Stimulated activated CD8-positive, alpha-beta memory T cell treated with anti-CD3 and anti-CD28 coated beads, Interleukin-12 subunit alpha, Interleukin-12 subunit beta, amount 100 ng/mL, for 1 hour (primary cell): ENCODE measurements at places on chromosomes 7 and 10.

DNA sequence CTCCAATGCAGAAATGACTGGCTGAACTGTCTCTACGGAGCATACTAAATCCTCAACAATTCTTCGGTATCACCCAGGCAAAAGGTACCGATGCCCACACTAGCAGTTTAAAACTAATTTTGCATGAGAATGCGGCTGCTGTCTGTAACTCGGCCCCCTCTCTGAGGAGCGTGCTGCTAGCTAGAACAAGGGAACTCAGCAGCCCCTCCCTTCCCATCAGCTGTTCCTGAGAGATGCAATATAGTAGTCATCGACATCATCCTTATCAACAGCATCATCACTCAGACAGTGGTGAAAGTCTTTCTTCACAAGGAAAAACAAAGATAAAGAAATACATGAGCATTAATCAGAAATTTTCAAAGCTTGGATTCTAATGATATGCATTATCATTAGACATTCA, 189.1 kb upstream of the FRMD4A start:
- no peak for DNase-seq

GRCh38 chr7:36490419-36490830, 100.8 kb downstream of the ANLN start:
- no peak for DNase-seq

DNA sequence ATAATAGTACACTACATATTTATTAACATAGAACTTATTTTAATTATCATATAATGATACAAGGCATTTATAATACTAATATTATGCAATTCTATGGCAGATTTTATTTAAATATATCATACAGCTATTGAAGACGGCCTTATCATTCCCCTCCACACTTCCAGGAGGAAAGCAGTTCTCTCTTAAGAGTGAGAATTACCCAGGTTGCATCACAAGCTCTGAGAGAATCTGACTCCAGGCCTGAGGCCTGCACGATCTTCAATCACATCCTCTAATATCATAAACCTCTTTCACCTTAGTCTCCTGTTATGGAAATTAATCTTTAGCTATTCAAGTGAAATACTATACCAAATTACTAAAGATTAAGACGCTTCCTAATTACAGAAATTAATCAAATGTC, 564.4 kb downstream of the PARD3 start:
- no peak for DNase-seq

DNA sequence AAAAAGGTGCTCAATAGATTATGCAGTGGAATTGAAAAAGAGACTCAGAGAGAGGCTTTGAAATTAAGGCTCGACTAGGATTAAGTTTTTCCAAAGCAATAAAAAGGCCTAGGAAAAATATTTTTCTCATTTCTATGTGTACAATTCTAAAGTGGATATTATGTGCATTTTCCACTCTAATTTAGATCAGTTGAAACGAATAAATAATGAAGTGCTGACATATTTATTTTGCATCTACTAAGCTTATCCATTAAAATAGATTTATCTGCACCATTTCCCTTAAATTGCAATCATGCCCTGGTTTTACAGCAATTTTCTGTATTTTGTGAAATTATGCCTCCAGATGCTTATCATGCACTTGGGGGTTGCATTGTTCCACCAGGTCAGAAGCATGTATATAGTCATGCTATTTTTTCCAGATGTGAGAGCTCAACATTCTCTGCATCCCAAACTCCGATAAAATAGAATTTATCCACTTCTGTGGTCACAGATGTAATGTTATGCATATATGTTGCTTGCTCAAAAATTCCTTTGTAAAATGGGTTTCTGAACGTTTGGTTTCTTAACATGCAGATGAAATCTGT, 18.3 kb downstream of the FIGNL1 start:
- DNase-seq: no peak

DNA sequence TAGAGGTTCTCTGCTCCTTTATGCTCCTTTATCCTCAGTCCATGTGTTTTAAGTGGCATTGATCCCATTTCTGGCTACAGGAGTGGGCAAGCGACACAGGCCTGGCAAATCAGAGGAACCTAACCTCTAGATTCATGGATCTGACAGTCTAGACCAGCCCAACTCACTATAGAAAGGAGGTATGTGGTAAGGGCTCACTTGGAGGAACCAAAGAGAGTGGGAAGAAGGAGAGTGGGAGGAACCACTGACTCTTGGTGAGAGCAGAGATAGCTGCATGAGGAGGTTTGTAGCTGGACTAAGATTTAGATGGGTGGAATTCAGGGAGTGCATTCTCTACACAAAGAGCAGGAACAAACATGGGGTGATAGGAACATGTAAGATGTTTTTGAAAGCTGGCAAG, 11.6 kb upstream of the FRAT1 start:
- no peak for DNase-seq

DNA sequence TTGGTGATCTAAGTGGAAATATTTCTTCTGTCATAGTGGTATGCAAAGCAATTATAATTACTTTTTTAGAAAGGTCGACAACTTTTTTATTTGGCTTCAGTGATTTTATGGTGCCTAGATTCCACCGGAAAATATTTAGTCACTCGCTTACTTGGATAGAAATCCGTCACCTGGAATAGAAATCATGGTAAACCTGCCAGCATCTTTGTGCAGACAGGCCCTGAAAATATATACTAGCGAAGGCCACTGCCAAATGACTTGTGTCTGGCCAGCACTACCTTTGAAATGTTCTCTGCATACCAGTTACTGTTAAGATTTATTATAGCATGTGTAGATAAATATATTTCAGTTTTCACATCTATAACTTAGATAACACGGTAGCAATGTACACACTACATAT, 226.4 kb downstream of the AGMO start:
- no peak for DNase-seq

DNA sequence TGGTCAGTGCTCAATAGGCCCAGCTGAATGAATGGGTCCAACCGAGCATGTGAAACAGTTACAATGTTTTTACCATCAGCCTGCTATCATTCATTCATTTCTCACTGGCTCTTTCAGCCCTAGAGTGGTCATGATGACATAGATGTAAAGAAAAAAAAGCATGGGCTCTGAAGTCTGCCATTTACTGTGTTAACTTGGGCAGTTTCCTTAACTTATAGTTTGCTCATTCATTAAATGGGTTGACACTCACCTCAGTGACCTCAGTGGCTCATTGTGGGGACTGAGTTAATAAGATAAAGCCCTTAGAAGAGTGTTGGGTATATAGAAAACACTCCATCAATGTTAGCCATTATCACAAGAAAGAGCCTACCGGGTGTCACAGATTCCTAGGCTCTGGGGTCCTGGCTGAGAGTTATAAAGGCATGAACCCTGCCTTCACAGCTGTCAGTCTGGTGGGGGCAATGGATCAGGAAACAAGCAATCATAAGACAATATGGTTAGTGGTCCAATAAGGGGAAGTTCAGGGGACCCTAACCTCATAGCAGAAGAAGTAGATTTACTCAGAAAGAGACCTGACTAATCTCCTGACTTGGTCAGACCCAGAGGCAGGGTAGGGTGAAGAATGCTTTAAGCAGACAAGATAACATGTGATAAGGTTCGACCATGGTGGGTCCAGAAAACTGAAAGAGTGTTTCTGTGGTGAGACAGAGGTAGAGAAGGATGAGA, 29.7 kb upstream of the GPAM start:
- DNase-seq: no peak

GRCh38 chr7:75565132-75565837, 73.2 kb downstream of the SPDYE5 start:
- DNase-seq: no peak

GRCh38 chr7:3309140-3309539, 8.1 kb downstream of the SDK1 start:
- no peak for DNase-seq

DNA sequence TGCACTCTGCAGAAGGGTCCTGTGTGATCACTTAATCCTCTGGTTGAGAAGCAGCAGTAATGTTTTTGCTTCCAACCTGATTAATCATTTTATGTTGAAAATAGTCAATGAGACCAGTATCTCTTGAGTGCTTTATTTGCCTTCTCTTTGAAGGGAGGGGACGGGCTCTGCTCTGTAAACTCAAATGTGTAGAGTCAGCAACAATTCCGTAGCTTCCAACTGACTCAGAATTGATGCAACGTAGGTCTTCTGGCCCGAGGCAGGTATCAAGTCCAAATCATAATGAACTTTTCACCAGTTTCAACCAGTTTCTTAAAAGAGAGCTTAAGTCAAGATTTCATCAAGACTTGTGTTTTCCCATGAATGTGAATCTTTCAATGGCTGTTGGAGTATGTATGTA, 26.3 kb downstream of the GUSB start:
- DNase-seq: no peak

DNA sequence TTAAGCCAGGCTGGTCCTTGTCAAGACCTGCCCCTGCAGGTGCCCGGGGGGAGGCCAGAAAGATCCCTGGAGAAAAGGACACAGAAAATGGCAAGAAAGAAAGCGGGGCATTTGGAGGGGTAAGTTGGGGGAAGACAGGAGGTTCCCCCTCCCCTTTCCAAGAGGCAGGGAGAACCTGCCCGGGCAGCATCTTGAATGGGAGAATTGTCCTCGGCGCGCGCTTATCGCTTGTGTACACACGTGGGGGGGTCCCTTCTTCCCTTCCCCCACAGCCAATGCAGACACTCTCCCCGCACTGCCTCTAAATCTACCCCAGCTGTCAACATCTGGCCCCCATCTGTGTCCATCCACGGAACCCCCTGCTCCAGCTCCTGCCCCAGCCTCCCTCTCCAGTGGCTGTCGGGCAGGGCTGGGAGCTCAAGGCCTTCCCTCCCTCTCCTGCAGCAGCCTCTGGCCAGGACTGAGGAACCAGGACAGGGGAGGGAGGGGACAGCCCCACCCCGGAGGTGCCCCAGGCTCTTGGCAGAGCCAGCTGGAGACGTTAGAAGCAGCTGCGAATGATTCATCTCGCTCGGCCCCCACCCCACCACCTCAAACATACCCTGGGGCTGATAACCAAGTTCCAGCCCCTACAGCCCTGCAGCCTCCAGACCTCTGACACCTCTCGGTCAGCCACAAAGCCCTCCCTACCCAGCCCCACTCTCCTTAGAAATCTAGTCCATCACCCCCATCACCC, 25.3 kb downstream of the EPHB4 start:
- DNase-seq: no peak

- no peak for DNase-seq
These were observed 32.1 kb downstream of the CRCP start for GRCh38 chr7:66146701-66147100.

DNA sequence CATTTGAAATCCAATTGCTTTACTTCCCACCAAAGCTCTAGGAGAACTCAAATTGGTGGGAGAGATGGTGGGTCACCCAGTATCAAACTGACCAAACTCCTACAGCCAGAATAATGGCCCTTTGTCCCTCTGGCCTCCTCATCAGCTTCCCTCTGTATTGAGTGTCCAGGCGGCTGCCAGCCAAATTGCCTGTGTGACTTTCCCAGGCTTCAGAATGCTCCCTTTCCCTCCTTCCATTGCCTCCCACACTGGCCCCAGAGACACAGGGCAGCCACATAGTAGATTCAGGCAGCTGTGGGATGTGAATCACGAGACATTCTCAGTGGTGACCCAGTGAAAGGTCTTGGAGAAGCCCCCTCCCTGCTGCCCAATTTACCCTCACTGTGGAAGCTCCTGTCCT, 12.7 kb upstream of the VDAC2 start:
- DNase-seq: no peak

- no peak for DNase-seq
These were observed 5.0 kb downstream of the AKR1B10 start for GRCh38 chr7:134532180-134532953.

GRCh38 chr7:91941450-91941849, 788 bp downstream of the AKAP9 start:
- DNase-seq: no peak

DNA sequence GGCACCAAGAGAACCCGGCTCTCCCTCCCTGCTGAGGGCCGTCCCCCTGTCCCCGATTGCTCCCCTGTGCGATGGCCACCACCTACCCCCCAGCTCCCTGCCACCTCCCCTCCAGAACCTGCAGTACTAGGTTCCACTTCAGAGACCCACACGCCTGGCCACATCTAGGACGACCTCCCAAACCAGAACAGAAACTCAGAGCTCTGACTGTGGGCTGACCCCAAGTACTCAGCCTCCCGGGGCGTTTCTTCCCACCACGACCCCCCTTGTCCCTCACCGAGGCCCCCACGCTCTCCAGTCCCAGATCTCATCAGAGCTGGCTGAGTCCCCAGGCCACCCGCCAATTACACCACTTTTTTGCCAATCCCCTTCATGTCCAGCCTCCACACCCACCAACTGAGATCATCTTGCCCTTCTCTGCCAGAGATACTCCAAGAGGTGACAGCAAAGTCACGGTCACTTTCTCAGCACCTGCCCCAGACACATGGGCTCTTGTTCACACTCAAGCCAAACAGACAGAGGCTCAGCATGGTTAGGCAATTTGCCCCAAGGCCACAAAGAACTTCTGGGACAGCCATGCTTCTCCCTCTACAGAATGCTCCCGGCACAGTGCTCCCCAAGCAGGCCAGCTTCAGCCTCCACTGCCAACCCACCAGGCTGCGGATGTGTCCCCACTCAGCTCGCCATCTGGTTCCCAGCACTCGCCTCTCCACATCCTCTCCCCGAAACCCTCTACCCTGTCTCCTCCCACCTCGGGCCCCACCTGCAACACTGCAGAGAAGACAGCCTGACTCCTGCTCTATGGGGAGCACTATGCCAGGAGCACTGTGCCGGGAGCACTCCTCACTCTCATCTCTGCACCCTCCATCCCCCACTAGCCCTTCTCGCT, 4.7 kb downstream of the TMEM120A start:
- no peak for DNase-seq

DNA sequence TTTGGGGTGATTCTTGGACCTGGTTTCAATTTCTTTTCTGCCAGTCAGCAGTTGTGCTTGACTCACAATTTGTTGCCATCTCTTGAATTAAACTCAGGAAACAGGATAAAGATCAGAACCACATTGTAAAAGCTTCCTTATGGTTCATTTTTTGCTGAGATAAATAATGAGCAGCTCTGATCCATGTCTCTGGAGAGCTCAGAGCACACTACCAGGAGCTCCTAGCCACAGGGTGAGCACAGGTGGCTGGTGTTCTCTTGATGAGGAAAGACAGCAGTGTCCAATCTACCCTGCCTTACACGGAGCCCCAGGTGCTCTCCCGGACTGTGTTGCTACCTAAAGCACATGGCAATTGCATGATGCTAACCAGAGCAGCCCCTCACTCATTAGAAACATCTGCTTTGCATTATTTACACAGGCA, 17.2 kb upstream of the FAM170B start:
- DNase-seq: no peak

DNA sequence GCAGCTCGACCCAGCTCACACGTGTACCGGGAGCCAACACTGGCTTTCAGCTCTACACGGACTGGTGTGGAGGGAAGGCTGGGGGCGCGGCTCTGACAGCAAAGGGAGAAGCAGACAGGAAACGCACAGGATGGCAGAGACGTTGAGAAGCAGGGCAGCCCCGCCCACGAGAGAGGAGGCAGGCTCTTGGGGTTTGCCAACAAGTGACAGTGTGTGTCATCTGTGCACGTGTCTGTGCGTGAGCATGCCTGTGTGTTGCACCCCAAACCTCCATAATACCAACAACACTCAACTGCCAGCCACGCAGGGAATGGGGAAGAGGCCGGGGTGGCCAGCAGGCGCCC, 64.4 kb upstream of the PDGFA start:
- DNase-seq: peak; percentile 82

- no peak for DNase-seq
These were observed 221.5 kb upstream of the KLF14 start for GRCh38 chr7:130955565-130955919.

GRCh38 chr10:61257956-61258496, 195.2 kb downstream of the TMEM26 start:
- DNase-seq: no peak

- no peak for DNase-seq
These were observed 79.1 kb downstream of the LARP4B start for GRCh38 chr10:852386-852785.
